NT2/D1 (cell line): ENCODE measurements at places on chromosomes 16 and 17.

DNA sequence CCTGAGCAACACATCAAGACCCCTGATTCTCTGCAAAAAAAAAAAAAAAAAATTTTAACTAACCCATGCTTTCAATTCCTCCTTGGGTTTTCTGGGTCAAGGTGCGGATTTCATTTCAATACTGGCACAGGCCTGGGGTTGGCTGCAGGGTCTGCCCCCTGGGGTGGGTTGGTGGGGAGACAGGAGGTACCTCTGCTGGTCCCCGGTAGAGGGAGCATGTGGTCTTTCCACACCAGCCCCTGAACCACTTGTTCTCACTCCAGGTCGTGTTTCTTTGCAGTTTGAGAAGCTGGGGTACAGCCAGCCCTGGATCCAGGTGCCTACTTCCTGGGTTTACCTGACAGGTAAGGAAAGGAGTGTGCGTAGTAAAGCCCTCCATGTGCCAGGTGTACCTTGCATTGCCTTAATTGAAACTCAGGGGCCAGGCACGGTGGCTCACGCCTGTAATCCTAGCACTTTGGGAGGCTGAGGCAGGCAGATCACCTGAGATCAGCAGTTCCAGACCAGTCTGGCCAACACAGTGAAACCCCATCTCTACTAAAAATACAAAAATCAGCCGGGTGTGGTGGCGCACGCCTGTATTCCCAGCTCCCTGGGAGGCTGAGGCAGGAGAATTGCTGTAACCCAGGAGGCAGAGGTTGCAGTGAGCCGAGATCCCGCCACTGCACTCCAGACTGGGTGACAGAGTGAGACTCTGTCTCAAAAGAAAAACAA lies 21.8 kb downstream of the SDR42E2 start:
- no peak for DNase-seq

- no peak for DNase-seq
Observed at GRCh38 chr17:18987230-18987610, 17.3 kb downstream of the FAM83G start.

DNA sequence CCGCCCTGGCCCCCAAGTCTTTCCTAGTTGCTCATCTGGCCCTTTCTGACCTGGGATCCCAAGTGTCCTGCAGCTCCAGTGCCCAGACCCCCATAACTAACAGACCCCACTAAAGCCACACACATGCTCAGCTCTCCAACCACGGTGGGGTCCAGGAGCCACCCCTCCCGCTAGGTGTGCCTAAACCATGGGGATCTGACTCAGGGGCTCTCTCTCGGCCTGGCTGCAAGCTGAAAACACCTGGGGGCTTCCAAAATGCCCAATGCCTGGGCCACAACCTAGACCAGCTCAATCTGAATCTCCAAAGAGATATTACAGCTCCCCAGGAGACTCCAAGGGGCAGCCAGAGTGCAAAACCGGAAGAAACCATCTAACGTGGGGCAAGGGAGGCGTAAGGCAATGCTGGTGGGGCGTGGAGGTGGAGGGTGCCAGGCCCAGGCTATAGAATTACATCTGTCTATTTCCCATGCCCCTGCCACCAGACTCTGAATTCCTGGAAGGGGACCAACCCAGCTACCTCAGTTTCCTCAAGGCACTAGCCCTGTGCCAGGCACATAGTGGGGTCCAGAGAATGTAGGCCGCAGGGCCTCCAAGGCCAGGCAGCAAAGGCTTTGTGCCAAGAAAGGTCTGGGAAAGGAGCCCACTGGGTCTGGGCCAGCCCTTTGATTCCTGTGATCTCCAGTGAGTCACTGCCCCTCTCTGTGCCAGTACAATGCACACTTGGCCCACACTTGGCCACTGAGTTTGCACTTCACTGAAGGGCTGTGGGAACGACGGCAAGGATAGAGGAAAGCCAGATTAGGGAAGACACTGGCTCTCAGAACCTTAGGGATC lies 3.3 kb downstream of the CD2BP2 start:
- DNase-seq: no peak

DNA sequence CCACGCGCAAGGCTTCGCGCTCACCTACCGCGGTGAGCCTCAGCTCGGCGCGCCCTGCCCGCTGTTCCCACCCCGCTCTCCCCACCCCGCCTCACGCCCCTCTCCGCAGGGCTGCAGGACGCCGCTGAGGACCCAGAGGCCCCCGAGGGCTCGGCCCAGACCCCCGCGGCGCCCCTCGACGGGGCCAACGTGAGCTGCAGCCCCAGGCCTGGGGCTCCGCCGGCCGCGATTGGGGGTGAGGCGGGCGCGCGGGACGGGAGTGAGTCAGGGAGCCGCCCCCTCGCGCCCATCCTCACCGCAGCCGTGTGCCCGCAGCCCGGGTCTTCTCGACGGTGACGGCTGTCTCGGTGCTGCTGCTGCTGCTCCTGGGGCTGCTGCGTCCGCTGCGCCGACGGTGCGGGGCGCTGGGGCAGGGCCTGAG lies 1.9 kb upstream of the PAQR4 start:
- no peak for DNase-seq

DNA sequence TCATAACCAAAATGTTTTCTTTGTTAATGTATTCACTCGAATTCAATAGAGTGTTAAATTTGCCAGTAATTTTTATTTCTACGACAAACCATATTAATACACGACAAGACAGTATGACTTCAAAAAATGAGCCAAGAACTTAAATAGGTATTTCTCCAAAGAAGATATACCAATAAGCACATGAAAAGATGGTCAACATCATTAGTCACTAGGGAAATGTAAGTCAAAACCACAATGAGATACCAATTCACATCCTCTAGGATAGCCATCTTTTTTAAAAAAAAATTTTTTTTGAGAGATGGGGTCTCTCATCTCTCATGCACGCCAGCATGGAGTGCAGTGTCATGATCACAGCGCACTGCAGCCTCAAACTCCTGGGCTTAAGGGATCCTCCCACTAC lies 5.0 kb upstream of the MEIOC start:
- DNase-seq: no peak

DNA sequence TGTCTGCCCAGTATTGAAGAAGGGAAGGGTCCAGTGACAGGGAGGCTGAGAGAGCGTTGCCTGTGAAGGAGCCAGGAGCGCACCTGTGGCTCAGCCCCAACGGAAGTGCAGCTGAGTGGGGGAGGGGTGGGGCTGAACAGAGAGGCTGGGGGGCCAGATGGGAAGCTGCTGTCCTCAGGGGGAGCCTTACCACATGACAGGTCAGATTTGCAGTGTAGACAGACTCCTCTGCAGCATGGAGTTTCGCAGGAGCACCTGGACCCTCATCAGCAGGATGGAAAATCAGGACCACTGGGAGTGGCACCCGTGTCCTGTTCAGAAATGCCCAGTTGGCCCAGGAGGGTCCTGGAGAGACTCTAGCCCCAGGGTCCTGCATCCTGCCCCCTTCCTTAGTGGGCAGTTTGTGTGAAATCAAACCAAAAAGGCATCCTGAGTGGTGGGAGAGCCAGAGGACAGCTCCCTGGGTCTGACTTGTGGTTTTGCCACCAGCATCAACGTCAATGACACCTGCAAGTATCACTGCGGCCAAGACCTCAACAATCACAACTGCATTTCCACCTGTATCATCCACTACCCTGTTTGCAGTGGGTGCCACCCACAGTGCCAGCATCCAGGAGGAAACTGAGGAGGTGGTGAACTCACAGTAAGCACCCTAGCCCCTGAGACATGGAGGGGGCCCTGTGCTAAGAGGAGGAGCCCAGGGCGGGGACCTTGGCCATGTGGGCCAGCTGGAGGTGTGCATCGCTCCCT lies 7.8 kb downstream of the CD300A start:
- DNase-seq: no peak

DNA sequence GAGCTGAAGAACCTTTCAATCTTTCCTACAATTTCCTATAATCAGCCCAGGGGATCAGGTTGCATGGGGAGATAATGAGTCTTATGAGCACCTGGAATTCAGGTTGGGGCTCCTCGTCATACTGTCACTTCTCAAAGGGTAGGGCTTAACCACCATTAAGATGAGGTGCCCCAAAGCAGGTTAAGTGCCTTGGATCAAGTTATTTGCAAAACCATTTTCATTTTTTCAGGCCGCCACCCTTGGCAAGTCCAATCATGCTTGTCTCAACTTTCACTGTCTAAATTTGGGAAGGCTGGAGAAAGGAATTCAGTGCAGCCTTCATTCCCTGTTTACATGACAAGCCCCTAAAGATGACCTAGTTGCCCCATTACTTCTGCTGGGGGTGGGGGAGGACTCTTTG lies 44.9 kb upstream of the TANGO6 start:
- no peak for DNase-seq

DNA sequence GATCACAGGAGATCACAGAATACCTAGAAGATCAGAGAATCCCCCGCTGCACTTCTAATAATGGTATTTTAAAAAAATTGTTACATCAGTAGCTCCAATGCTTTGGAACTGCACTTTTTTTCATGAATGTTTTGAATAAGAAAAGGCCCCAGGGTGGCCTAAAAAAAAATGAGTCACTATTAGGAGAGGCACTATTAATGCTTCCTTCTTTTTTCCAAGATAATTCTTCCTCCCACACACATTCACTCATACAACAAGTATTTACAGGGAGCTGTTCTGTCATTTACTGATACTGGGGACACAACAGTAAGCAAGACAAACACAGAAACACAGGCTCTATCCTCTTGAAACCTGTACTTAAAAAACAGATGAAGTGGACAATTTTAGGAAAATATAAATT lies 675 bp upstream of the PDZD9 start:
- DNase-seq: no peak

DNA sequence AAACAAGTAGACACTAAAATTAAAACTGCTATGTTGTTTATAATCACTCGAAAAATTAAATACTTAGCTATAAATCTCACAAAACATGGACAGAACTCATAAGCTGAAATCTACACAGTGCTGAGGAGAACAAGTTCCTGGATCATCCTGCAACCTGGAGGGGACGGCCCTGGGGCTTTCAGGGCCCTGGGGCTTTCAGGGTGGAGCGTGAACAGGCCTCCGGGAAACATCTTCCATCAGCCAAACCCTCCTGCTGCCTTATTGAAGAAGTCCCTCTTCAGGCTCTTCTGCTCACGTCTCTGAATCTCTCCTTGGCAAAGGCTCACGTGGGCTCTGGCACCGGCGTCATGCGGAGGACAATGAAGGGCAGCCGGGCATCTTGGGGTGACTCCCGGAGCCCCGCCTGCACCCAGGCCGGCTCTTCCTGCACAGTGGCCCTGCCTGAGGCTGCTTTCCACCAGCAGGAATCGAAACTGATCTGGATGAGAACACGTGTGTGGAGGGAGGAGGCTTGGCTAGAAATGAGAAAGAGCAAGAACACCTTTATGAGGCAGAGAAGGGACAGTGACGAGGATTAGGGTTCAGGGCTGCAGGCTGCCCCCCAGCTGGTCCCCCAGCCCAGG lies 127.3 kb downstream of the CDRT15L2 start:
- DNase-seq: no peak

DNA sequence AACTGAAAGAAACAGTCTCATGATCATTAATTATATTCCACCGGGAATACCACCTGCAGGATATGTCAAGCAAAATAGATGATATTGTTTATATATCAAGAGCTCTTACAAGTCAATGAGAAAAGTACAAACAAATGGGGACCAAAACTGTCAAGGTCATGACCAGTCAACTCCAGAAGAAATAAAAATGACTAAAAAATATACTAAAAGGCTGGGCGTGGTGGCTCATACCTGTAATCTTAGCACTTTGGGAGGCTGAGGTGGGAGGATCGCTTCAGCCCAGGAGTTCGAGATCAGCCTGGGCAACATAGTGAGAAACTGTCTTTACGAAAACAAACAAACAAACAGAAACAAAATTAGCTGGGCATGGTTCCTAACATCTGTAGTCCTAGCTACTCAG lies 49.8 kb upstream of the SCNN1B start:
- DNase-seq: no peak

DNA sequence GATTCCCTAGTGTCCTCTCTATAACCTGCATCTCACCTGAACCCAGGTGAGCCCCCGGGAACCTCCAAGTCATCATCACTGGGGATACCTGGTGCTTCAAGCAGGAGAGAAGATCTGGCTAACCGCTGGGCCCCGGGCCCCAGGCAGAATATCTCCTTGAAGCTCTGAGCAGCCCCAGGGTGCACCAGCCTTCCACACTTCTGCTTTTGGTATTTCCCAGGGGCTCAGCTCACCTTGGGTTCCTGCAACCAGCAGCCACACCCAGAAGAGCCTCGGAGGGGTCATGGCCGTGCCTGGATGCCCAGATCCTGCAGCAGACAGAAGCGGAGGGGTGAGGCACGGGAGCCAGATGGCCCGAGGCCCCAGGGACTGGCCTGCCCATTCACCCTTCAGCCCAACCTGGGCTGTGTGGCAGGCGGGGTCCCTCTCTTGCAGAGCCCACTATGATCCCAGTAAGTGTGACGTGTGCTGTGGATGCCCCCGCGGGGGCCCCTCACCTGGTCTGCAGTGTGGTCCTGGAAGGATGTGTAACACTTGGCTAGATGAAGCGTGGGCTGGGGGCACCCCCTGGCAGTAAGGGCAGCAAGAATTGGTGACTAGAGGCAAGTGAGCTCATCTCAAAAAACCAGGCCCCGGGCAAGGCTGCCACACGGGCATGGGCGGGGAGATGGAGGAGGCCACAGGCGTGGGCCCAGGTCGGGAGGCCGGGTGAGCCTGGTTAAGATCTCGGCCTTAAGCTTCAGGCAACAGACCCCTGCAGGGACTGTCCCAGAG lies 2.6 kb downstream of the LGALS3BP start:
- no peak for DNase-seq

- DNase-seq: no peak
Observed at GRCh38 chr17:19799796-19800195, 51.7 kb upstream of the ALDH3A1 start.

DNA sequence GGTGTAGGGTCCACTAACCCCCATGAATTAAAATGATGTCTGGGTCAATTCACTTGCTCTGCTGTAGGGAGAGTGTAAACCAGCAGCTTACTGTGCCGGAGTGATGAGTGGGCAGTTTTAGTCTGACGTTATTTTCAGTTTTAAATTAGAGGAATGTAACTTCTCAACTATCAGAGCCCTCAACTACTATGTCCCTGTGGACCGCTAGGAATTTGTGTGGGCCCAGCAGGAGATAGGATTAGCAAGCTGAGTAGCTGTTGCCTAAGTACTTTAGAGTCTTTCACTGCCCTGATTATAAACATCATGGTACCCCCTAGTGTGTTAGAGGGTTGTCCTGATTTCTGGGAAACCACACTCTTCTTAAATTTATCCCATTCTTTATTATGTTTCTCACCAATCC lies 11.4 kb downstream of the MARVELD3 start:
- peak; percentile 88 for DNase-seq
